ENCODE measurements at places on chromosomes 2 and 18.

DNA sequence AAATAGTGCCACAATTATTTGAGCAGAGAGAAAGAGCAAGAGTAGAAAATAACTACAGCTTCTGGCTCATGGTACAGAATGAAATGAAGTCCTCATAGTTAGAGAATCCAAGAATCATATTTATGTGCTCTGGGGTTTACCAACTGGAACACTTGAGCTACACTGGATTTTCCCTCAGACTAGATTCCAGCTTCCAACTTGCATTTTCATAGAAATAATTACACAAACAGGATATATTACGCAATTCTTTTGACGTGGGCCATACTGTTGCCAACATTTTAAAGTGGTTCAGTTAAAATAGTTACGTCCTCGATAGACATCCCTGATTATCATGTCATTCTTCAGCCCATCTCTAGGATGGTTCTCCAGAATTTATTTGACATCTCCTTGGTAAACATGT lies 129.2 kb downstream of the ETAA1 start:
- DNase-seq, result no peak

GRCh38 chr2:72013726-72014125 lies 133.9 kb downstream of the CYP26B1 start:
- no peak for DNase-seq

GRCh38 chr2:69003731-69004130 lies 9.2 kb upstream of the ANTXR1 start:
- DNase-seq, result peak; percentile 50

DNA sequence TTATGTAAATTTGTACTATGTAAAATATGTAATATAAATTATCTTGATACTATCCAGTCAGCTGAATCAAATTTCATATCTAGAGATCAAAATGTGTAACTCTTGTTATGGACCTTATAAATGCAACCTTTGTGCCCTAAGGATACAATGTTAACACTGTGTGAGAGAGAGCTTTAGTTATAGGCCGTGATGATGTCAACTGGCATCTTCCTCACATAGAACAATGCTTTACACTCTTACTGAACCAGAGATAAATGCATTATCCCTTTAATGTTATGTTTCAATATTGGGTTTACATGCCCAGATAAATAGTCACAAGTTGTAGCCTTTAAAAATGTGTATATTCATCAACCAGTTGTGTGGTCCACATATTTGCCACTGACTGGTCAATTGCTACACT lies 115.1 kb downstream of the KCNJ3 start:
- no peak for DNase-seq

DNA sequence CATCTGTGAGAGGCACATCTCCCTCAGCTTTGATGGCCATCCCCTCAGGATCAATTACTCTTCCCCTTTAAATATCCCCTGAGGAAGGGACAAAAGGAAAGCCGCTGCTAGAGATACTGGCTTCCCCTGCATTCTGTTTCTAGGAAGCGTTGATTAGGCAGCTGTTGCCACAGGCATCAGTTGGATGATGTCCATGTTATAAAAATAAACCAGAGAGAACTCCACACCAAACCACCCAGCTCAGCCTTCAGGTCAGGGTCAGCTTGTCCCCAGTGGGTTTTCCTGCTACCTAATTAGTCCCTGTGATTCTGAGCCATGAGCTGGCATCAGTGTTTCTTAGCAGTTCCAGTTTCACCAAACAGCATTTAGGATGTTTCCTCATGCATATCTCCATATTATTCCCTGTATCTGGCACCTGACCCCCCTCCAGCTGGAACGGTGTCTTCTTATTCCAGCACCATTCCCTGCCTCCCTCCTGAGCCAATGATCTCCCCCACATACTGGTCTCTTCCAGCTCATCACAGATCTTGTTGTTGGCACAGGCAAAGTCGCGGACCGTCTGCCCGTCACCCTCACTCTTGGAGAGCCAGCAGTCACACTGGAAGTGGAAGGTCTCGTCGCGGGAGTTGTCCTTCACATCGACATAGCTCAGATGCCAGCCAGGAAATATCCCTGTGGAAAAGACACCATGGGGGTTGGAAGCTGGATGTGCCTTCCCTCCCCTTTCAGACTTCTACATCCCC lies 168.4 kb downstream of the LOXHD1 start:
- DNase-seq, result no peak

DNA sequence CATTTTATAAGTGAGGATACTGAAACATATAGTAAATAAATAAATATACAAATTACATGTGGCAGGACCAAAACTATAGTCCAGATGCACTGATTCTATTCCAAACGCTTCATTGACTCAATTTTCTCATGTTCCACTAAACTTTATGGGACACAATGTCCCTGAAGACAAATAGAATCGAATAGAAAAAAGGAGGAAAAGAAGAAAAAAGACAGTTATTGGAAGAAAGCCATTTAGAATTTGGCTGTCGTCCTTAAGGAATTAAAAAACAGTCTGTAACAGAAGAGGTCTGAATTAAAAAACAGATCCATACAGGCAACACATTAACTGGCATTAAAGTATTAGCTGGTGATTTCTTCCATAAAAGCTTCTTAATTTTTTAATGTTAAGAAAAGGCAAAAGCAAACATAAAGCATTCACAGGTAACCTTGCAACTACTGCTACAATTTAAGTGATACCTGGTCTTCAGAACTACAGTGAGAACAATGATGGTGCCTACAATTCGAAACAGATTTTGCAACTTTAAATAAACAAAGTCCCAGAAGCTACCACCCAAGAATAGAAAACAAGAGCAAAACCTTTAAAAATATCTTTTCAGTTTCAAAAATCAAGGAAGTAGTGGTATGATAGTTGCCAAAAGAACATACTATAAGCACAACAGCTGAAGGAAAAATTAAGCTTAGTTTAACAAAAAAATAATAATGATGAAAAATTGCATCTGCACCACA lies 17.4 kb upstream of the CHAC2 start:
- DNase-seq, result no peak

DNA sequence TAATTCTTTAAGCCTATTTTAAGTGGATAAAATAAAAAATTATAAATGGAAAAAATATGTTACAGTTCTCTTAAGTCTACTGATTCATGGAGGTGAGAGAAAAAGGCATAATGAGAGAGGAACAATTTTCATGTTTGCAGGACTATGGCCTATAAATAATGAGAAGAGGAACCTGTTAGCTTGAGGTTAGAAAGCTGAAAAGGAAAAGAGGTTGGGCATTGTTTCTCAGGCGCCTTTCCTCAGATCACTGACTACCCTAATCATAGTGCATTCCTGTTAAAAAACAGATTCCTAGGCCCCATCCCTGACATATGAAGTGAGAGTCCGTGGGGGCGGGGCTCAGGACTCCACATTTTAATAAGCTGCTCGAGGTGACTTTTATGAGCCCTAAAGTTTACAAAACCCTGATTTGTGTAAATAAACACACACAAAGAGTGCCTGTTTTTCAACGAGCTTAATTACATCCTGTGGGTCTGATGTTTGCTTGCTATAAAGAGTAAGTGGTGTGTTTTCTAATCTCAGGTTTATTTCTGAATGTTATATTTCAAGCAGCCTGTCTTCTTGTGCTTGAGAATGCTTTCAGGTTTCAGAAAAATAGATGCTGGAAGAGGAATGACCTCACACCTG lies 335.5 kb downstream of the CLIP4 start:
- peak; percentile 3 for DNase-seq

Data from MV-4-11 (cell line).